ENCODE measurements at places on chromosomes 1 and 21.

GRCh38 chr1:84350550-84350949 is 47.7 kb upstream of the DNASE2B start:
- DNase-seq = no peak

DNA sequence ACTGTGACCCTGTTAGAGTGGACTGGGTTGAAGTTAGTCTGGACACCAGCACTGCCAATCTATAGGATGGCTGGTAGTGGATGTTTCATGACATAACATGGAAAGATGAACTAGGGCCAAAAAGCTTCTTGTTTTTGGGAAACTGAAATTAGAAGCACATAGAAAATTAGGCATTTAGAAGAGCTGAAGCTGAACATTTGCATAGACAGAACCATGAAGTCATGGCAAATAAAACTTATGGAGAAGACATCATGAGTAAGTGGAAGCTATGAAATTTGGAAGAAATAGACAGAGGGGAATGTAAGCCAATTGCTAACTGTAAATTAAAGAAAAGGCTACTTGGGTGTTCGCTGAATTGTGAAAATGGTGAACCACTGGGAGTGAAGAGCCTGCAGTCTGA is 2.7 kb upstream of the S100A11 start:
- DNase-seq = no peak

GRCh38 chr1:48684381-48684780 is 92.3 kb downstream of the BEND5 start:
- DNase-seq = no peak

DNA sequence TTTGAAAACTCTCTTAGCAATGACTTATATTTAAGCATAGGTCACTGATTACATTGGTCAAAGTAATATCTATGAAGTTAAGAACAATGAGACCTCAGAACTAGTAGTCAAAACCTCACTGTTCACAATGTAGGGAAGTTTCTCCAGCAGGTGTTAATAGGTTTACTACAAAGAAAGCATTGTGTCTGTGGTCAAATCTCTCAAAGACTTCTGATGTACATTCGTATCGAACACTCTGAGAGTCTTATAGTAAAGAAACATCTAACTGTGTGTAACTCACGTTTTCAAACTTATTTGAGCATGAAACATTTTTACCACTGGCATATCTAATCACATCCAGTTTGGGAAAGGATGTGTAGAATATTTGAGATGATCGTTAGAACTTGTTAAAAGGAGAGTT is 76.0 kb downstream of the MAP3K7CL start:
- DNase-seq = no peak

- DNase-seq = peak; percentile 7
Observed at GRCh38 chr1:238252033-238252802, 361.5 kb upstream of the ZP4 start.

Measured in cerebellum (tissue), 4 donors.